Activated naive CD8-positive, alpha-beta T cell treated with anti-CD3 and anti-CD28 coated beads for 36 hours (primary cell): ENCODE measurements at places on chromosomes 1 and 21.

- DNase-seq = no peak
Measured at GRCh38 chr1:17829579-17829978, 74.4 kb downstream of the ACTL8 start.

DNA sequence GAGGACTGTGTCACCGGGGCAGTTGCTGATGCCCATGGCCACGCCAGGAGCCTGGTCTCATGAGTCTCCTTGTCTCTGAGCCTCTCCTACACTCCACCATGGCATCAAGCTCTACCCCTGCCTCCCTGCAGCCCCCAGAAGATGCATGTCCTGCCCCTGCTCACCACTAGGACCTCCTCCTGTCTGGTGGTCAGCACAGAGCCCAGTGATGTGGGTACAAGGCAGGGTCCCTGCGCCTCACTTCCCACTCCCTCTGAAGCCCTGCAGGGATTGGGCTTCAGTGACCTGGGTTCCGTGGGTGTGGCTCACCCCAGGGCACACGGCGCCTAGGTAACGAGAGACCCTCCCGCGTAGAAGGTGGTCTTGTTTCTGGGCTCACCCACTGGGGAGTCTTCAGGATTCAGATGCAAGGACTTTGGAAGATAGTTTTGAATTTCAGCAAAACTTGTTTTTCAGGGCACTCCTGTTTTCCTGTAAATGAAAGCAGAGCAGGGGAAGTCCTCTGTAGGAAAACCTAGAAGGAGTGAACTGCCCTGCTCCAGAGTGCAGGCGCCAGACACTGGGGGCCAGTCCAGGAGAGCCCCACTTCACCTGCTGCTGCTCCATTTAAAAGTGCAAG lies 2.8 kb downstream of the COL18A1 start:
- DNase-seq = no peak

- no peak for DNase-seq
Measured at GRCh38 chr1:205144751-205145150, 23.0 kb upstream of the RBBP5 start.

- DNase-seq = no peak
Measured at GRCh38 chr1:56132520-56132919, 446.8 kb downstream of the PLPP3 start.

GRCh38 chr1:25821630-25822091 lies 1.9 kb downstream of the MTFR1L start:
- no peak for DNase-seq
